T-helper 2 cell (primary cell): ENCODE measurements at places on chromosomes 6 and 20.

DNA sequence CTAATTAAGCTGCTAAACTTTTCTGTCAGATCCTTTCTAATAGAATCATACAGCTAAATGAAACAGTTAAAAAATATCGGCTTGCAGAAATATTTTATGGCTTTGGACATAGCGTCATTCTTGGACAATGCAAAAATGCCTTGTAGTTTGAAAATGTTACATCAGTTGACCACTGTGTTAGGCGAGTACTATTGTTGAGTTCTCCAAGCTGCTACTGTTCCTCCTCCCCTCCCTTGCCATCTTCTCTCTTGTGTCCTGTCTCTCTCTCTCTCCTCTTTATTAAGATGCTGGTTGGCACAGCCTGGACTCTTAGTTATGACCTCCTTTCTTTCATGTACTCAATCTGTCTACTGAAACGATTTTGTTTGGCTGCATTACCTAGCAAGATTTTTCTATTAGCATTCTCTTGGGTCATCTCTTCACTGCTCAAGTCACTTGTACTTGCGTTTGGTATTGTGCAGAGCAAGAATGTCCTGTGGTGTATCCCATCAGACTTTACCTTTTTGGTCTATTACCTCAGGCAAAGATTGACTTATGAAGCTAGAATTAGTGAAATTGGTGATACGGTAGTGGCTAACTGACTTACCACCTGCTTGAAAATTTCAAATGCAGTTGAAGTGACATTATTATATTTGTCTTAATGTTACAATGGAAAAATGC, 127.9 kb downstream of the FARS2 start:
- no peak for DNase-seq

DNA sequence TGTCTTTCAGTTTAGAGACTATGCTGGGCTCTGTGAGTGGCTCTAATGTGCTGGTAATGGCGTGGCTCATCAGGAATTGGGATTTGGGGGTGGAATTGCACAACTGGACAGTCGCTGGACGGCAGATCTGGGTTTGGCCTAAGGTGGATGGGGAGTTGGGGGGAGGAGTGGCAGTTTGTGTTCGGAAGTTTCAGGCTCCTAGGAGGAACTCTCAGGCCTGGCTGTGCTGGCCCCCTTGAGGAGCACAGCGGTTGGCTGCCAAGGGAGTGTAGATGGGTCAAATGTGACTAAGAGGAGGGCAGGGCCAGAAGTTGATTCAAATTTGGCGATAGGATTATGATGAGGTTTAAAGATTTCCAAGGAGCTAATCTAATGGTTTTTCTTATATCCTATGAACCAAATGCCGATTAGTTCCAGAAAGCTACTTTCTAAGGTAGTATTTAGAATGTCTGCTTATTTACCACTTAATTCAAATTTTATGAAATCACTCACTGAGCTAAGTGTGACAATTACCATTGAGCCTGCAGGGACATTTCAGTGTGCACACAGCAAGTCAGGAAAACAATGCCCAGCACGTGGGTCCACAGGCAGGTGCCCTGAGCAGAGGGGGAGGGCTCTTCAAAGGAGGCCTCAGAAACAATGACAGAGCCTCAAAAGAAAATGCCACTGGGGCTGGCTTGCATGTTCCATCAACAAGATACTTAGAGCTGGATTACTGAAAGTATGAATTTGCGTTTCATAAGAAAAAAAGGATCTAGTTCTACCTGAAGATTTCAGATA, 111.0 kb downstream of the GJA10 start:
- DNase-seq = no peak

DNA sequence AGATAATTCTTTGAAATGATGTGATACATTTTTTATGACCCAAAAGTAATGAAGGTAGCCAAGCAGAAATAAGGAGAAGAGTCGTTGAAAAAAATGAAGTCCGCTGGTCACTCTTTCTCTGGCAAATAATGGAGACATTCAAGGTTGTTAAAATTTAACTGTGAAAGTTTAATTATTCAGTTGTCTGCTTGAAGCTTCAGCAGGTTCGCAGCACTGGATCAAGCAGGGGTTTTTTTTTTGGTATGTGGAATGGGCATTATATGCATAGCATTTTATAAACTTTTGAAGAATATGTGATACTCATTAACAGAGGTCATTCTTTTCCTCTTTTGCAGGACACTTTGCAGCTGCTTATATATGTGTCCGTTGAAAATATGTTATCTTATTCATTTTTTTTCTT, 21.6 kb upstream of the FUT9 start:
- no peak for DNase-seq

- no peak for DNase-seq
Observed at GRCh38 chr6:55963301-55963700, 87.9 kb upstream of the BMP5 start.

DNA sequence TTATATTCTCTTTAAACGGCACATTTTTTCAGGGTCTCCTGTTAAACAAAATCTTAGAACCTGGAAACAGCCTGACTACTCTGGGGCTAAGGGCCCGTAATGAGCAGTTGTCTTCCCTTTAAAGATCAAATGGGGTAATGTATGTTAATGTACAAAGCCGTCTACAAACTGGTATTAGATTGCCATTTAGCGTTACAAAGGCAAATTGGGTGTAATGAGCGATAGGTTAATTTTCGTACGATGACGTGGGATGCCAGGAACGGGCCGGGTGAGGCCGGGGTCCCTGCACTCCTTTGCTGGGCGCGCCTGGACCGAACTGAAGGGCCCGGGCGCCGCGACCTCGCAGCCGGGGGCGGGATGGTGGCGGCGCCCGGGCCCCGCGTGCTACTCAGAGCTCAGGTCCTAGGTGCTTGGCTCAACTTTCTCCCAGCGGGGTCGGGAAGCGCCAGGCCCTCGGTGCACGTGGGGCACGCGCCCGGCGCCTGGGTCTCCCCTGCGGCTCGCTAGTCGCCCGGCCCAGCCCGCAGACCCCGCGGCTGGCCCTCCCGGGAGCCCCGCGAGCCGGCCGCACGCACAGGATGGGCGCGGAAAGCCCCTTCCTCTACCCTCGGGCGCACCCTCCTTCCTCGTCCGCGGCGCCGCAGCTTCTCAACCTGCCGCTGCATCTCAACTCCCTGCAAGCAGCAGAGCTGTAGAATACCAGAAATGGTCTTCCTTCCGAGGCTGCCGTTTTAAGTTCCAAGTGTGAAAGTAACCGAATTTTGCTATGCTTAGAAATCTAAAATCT, 5.9 kb downstream of the NKX2-4 start:
- no peak for DNase-seq

DNA sequence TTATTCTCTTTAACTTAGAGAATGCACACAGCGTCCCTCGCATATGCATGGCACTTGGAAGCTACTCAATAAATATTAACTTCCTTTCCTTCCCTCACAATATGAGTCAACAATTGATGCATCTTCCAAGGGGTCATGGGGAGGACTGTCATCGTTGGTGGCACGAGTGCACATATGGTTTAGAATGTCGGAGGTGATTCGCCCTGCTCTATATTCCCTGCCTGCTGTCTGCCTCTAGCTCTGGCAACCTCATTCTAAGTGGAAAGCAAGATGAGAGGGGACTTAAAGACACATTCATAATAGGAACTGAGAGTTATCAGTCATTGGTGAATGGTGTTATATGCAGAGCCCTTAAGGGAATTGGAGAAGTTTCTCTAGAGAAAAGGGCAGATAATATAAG, 44.6 kb downstream of the MAK start:
- DNase-seq = no peak

DNA sequence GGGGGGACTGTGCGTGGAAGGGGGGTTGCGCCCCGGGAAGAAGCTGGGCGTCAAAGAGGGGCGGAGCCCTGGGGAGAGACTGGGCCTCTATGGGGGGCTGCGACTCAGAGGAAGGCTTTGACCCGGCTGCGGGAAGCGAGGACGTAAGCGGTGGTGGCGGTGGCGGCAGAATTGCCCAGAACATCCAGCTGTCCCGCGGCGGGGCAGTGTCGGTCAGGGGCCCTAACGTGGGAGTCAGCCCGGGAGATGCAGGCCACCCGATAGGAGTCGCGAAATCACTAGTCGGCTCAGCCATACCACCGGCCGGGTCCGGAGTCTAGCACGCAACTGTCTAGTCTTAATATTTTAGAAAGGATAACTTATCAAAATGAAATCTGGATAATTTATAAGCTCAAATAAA, 387.6 kb upstream of the EYS start:
- no peak for DNase-seq

- DNase-seq = no peak
Observed at GRCh38 chr20:46031701-46032254, 2.8 kb downstream of the SLC12A5 start.
